ENCODE measurements at places on chromosomes 1 and 21.

GRCh38 chr1:65431111-65431705, 10.7 kb downstream of the LEPR start:
- peak; percentile 36 for DNase-seq

- no peak for DNase-seq
These were observed 95.5 kb upstream of the RALGPS2 start for GRCh38 chr1:178629252-178630154.

- no peak for DNase-seq
These were observed 69.5 kb downstream of the EDEM3 start for GRCh38 chr1:184685116-184685515.

- DNase-seq, result no peak
These were observed 29.8 kb downstream of the AGT start for GRCh38 chr1:230684146-230684545.

GRCh38 chr1:56967900-56968832, 2.4 kb upstream of the C8B start:
- no peak for DNase-seq

DNA sequence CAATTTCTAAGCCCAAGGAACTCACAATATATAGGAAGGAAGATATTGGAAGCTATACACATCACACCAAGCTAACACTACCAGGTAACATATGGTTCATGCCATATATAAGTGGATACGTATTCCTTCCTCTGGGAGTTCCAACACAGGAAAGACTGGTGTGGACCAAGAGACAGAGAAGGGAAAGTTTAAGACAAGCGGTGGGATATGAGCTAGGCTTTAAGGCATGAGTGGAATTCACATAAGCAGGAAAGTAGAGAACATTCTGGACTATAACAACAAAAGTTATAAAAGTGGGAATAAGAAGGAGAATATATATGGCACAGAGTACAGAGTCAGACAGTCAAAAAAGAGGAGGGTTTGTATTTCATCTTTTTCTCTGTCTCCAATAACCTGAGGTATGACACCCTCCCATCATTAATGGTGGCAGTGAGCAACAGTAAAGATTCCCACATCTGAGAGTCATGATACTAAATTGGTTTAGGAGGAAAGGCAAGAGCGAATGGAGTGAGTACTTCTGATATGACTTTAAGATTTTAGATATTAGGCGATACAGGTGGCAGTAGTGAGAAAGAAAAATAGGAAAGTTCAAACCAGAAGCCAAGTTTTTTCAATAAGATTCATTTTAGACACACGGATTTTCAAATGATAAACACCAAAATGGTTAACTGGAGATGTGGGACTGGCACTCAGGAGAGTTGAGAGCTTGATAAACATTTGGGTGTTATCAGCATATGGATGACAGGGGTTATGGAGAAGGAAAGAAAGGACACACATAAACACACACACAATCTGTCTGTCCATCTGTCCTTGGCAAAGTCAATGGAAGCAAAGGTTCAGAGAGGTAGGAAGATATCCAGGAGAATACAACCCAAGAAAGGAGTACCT, 87.4 kb upstream of the TTC39A start:
- DNase-seq, result no peak

DNA sequence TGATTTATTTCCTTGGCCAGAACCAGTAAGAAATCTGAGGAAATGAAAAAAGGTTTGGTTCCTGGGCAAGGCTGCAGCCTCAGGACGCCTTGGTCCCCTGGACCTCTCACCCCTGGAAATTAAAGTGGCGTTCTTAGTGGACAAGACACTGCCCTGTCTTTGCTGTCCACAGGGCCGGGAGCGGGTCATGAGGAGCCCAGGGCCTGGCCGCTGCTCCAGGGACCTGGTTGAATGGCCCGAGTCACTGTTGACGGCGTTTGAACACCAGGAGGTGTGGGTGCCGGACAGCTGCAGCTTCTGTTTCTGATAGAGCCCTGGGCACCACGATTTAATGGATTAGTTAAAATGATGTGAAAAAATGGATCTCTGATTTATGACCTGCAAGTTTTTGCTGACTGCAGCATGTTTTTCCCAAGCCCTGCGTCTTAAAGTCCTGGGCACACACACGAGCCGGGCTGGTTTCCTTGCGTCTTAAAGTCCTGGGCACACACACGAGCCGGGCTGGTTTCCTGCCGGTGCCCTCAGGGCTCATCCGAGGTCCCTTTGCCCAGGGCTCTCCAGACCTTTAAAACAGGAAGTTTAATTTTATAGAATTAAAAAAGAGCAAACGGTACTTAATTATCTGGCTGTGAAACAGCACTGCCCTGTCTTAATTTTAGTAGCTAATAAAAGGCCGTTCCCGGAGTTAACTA, 74.1 kb upstream of the ACTRT2 start:
- no peak for DNase-seq

- no peak for DNase-seq
These were observed 2.9 kb upstream of the FOXO6 start for GRCh38 chr1:41358131-41359021.

- DNase-seq, result no peak
These were observed 25.6 kb downstream of the CSTB start for GRCh38 chr21:43750339-43751033.

DNA sequence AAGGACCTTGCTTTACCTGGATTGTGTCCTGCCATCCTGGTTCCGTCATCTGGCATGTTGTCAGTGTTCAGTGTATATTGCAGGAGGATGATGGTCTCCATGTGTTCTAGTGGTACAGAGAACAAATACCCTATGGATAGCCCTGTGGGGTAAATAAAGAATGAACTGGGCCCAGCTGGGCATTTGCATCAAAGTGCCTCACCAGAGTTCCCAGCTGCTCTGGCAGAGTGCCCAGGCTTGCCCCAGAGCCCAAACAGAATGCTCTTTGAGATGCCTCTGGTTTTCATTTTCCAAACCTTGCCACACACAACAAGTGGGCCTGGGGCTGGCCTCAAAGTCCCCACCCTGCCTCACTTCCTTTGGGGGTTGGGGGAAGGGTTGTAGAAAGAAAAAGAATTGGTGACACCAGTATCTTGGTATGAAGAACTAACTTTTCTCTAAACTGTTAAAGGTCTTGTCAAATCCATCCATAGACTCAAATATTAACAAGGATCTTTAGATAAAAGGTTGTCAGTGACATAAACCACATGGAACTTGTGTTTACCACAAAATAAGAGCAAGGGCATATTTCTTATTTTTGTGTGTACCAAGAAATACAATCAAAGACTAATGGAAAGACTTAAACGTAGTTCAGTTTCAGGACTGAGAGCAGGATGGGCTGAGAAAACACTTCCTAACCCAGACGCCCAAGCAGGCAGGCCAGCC, 82.2 kb downstream of the LMO4 start:
- no peak for DNase-seq

GRCh38 chr1:159854116-159854692, 8.3 kb downstream of the VSIG8 start:
- DNase-seq, result no peak

DNA sequence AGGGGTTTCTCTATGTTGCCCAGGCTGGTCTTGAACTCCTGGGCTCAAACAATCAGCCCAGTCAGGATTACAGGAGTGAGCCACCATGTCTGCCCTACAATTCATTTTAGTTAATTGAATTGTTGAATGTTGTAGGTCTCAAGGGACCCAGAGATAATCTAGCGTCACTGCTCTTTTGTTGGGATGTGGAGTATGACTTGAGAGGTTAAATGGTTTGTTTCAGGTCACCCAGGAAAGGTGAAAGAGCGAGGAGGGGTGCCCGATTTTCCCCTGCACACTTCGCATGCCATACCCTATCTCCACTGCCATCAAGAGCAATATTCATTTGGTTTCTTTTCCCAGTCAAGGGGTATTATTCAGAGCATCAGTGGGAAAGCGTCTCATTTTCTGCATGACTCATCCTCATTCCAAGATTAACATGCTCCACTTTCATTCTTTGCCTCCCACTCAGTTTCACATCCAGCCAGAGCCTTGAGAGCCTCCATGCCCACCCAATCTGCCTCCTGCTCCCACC, 13.1 kb upstream of the SLC30A1 start:
- DNase-seq, result no peak

DNA sequence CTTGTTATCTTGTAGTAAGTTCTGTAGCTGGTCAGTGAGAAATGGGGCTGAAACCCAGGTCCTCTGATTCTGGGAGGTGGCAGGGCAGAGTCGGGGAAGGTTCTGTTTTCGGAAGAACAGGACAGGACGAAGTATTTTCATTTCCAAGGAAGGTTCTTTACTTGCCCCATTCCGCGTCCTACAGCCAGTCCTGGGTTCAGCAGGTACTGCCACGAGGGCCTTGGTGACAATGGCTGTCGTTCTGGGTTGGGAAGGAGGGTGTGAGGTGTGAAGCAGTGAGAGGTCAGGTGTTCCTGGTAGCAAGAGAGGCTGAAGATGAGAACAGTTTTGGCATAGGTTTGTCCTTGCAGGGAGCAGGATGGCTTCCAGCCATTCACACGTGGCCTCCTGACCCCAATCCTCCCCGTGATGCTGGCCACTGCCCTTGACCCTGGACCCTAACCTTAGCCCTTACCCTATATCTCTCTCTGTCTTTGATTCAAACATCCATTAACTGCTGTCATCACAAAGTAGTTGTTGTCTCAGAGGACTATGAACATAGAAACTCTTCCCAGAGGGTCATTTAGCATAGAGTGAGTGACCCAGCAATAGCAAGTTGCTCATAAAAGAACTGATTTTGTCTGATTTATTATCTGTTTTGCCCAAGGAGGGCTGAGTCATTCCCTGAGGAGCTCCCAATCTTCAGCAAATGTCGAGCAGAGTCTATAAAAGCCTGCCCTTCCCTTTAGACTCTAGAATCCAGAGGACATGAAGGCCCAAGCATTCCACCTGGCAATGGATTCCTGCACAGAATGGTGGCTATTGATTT, 25.0 kb downstream of the VASH2 start:
- no peak for DNase-seq

- DNase-seq, result no peak
These were observed 121.4 kb downstream of the TGFBR3 start for GRCh38 chr1:91764471-91765115.
